ENCODE measurements at places on chromosomes 4 and X.

- no peak for DNase-seq
These were observed 257.4 kb upstream of the NOCT start for GRCh38 chr4:138758196-138758595.

DNA sequence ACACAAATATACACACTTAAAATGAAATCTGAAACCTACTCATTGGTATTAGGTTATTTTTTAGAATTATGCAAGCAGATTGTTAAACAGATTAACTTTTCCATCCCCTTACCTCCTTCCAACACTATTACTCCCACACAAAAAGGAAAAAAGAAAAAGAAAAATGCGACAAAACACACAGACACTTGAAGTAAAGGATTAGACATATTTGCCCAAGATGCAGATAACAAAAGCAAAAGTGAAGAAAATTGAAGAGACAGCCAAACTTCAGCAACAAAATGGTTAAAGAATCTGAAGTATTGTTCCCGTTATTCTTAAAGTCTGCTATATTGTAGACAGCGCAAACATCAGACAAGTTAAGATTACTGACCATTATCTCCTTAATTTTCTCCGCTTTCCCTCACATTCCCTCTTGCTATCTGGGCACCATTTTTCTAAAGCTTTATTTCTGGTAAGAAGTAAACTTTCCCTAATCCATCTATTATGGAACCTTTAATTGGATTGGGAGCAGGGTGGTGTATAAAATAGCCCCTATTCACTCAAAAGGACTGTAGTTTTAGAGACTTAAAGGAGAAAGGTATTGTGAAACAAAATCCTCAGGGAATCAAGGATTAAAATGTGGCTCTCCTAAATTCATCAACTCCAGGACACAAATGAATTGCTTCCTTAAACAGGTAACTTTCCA lies 34.7 kb upstream of the MAB21L2 start:
- DNase-seq, result no peak

DNA sequence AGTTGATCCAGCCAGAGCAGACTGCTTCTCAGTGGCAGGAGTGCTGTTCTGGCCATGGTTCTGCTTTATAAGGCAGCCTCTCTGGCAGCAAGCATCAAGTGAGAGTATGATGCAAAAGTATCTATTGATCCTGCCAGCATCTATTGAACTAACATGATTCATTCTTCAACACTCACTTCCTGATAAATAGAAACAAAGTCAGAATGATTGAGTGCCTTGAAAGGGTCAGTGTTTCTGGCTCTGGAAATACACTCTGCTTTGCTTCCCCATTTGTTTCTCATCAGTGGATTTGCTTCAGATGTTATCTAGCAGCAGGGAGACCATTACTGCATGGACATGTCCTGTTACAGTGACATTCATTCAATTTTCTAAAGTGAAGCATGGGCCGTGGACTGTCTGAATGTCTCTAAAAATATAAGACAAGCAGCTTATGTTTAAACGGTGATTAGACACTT lies 66.2 kb upstream of the FRAS1 start:
- DNase-seq, result no peak

DNA sequence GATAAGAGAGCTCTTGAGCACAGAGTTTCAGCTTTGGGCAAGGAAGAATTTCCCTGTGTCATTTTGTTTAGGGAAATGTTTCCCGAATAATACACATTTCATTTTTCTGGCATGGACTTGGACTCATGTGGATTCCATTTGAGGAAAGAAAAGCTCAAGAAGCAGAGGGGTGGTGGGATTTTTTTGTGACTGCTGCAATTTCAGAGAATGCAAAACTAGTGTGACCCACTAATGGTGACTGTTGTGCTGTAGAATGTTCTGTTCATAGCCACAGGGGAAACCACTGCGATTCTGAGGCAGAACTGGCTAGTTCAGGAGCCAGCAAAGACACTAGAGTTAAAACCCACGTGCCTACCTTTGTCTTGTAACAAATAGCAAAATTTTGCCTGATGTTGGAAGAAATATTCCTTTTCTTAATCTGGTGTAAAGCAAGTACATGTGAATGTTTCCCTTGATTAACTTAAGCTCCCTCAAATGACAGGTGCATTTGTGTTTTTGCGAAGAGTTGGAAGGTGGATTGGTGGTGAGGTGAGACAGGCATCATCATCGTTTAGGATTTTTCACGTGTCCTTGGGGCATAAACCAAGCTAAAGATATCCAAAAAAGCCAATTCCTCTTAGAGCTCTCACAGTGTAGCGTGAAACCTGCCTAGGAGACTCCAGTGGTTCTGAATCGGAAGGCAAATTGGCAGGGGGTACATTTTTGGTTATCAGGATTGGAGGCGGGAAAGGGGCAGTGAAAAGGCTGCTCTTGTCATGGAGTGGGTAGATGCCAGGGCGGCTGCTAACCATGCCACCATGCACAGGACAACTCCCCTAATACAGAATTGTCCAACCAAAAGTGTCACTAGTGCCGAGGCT lies 38.0 kb upstream of the FAM9C start:
- DNase-seq, result no peak

GRCh38 chr4:110625576-110626257 lies 2.8 kb upstream of the PITX2 start:
- DNase-seq, result no peak

GRCh38 chr4:24772061-24772705 lies 23.2 kb upstream of the SOD3 start:
- no peak for DNase-seq

GRCh38 chr4:137389911-137390520 lies 142.3 kb downstream of the PCDH18 start:
- no peak for DNase-seq

DNA sequence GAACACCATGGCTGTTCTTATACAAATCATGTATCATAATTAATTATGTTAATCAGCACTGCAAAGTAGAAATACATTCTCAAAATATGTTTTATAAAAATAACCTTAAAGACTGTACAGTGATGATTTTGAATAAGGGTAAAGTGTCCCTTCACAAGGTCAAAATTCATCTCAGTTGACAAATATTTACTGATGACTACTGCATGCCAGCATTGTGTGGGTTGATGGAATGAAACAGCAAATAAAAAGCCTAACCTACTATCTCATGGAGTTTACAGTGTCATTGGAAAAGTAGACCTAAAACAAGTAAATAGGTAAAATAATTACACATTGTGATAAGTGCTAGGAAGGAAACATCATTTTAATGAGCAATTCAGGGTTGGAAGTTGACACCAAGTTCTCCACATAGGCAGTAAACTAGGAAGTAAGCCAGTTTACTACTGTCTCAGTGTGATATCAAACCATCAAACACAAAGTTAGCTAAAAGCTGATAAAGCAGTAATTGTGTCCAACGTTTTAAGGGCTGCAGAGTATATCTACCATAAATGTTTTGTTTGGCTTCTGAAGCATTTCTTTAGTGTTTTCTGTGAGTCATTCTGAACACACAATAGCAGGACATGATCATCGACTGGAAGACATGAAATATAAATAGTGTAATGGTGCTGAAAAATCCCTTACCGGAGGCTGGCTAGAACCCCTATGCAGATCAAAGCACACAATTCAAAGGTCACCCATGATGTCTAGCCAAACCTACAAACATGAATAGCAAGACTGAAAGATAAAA lies 221.8 kb downstream of the DACH2 start:
- no peak for DNase-seq

GRCh38 chr4:145045180-145045579 lies 52.8 kb downstream of the ANAPC10 start:
- no peak for DNase-seq

DNA sequence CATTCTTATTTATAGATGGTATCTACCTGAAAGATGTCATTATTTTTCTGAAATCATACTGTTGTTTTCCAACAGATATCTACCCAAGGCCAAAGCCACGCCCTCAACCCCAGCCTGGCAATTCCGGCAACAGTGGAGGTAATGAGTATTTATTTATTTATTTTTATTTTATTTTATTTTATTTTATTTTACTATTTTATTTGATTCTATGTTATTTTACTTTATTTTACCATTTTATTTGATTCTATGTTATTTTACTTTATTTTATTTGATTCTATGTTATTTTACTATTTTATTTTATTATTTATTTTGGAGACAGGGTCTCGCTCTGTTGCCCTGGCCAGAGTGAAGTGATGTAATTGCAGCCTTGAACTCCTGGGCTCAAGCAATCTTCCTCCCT lies 37.7 kb downstream of the XG start:
- no peak for DNase-seq

GRCh38 chr4:60378010-60378409 lies 822.1 kb upstream of the ADGRL3 start:
- no peak for DNase-seq

GRCh38 chrX:13123857-13124345 lies 79.5 kb upstream of the FAM9C start:
- no peak for DNase-seq

- no peak for DNase-seq
These were observed 8.9 kb upstream of the RUFY3 start for GRCh38 chr4:70712604-70713452.

- DNase-seq, result peak; percentile 71
These were observed 126.8 kb downstream of the KLHL8 start for GRCh38 chr4:87093443-87094123.

GRCh38 chr4:28146191-28146590 lies 1285.5 kb downstream of the STIM2 start:
- DNase-seq, result no peak

GRCh38 chr4:82629238-82630000 lies 67.6 kb upstream of the TMEM150C start:
- peak; percentile 74 for DNase-seq

DNA sequence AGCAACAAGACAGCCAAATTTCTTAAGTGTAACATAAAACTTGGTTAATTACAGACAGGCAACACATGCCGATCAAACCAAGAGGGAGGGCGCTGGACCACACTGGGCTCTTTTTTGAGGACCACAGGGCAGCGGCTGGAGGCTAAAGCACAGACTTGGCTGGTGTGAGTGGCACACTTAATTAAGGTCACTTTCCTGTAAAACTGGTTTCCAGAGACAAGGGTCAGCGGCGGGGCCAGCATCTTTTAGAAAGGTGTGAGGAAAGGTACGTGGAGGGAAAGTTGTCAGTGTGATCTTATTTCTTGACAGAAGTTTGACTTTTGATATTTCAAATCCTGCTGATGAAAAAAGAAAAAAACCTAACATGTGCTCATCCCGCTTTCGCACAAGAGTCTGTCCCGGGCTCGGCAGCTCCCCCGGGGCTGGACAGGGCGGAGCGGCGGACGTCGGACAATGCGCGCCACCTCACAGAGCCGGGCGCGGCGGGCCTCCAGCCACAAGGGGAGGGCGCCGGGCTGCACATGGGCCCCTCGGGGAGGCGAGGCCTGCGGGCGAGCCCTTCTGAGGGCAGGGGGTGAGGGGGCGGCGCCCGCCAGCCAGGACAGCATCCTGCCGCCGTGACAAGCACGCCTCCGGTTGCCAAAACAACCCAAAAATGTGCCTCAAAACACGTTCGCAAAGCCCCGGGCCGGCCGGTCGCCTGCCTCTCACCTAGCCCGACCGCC lies 660 bp upstream of the HSPA4L start:
- peak; percentile 61 for DNase-seq

- no peak for DNase-seq
These were observed 562 bp upstream of the OSTC start for GRCh38 chr4:108649863-108650211.

- peak; percentile 53 for DNase-seq
These were observed 795 bp upstream of the SH3KBP1 start for GRCh38 chrX:19887911-19888879.

- DNase-seq, result no peak
These were observed 172.0 kb downstream of the FBXO8 start for GRCh38 chr4:174111422-174111821.

DNA sequence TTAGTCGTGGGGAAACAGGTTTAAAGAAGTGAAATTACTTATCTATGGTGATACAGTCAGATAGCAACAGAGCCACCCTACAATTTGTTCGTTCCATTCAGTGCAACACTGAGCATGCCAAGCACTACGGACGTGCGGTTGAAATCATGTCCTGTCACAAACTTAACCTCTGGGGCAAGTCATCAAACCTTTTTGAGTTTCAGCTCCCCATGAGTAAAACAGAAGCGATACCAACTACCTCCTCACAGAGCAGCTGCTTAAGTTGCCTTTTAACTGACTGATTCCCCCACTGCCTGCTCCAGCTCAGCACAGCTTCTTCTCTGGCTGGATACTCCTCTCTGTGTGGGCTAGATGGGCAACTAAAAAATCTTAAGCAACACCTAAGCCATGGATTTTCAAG lies 36.0 kb downstream of the LHFPL1 start:
- no peak for DNase-seq

- no peak for DNase-seq
These were observed 567.8 kb upstream of the CPEB2 start for GRCh38 chr4:14434483-14434882.

GRCh38 chr4:61212788-61213187 lies 12.7 kb downstream of the ADGRL3 start:
- no peak for DNase-seq

DNA sequence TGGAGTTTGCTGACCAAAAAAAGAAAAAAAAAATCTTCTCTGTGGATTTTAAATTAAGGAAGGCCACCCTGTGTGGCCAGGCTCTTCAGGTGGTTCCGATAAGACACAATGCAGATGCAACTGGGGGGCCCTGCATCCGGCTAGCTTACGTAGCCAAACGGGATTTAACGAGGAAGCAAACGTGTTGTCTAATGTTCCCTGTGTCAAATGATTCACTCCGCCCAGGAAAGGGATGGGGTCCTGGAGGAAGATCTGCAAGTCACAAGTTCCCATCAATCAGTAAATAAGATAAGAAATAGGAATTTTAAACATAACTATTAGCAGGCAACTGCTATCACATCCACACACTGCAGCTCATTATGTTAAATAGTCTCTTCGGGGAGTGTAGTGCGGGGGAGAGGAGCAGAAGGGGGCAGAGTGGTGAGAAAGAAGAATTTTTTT lies 216.4 kb upstream of the GYPA start:
- DNase-seq, result no peak

GRCh38 chr4:100929758-100930157 lies 411.9 kb upstream of the EMCN start:
- DNase-seq, result no peak

- DNase-seq, result peak; percentile 62
These were observed 243.8 kb downstream of the PPP3CA start for GRCh38 chr4:101103381-101104142.

- DNase-seq, result peak; percentile 36
These were observed 663 bp upstream of the USP53 start for GRCh38 chr4:119211867-119212233.

GRCh38 chr4:113355550-113356371 lies 306.3 kb downstream of the ANK2 start:
- no peak for DNase-seq

GRCh38 chr4:94691552-94691951 lies 66.2 kb upstream of the BMPR1B start:
- DNase-seq, result no peak

DNA sequence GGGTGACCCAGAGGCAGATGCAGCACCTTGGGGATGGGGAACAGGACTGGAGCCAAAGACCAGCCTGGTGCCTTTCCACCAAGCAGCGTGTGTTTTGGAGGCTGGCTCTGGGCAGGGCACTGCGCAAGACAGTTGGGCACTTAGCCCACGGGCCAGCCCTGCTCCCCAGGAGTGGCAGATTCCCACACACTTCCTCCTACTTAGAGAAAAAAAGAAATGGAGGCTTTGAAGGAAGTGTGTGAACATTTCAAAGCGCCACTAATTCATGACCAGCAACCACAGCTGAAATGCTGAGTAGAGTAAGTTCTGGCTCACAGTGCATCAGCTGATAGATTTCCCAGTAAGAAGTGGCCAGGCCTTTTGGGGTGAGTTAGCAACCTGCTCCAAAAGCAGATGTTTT lies 54.9 kb upstream of the LGI2 start:
- DNase-seq, result no peak

All from midbrain (tissue), 1 donor.